ENCODE measurements at places on chromosomes 16 and 17.

DNA sequence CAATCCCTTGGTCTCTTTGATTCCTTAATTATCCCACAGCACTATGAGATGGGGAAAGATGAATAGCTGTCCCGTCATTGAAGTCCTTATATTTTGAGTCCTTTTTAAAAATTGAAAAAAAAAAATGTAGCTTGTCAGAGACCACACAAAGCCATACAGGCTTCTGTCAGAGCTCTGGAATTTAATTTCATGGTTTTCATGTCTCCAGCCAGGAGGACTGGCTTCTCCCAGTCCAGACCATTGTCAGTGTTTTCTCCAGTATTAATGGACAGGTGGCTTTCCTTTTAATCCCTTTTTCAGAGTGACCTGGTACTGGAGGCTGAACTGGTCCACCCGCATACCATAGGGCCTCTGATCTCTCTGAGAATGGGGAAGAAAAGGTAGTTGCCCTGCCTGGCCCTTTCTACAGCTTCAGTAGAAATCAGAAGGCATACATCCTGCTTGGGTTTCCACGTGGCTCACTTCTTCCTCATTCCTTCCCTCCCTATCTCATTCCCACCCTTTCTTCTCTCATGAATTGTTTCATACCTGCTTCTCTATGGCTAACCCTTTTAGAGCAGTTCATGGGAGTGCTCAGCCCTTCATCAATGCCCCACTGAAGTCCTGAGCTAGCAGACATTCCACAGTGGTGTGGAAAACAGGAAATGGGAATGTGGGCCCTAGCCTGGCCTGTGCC is 29.1 kb downstream of the TRIM16 start:
- DNase-seq, result no peak

DNA sequence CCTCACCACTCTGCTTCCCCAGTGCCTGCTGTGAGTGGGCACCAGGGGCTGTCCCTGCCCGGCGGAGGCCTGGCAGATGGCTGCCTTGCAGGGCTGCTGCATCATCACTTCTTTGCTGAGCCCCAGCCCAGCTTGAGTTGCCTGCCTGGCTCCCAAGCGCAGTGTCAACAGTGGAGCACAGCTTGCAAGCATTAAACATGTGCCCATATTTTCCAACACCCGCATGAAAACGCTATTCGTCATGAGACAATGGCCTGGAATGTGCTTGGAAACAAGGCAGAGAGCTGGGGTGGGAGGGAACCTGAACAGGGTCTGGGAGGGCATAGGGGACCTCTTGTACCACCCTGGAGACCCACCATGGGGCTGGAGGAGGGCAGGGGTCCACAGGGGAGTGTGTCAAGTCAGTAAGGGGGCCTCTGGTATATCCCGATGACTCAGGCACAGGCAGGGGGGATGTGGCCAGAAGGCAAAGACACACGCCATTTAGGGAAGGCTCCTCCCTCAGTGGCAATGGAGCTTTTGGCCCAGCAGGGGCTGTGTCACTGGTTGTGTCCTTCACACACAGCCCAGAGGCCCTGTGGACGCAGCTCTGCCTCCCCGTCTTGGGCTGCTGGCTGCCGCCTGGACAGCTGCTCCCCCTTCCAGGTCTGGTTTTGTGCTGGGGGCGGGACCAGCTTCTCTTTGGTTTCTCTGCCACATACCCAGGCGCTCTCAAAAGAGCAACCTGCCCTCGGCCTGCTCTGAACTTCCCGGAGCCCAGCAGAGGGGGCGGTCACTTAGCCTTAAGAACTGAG is 17.4 kb upstream of the MTSS2 start:
- DNase-seq, result peak; percentile 58

DNA sequence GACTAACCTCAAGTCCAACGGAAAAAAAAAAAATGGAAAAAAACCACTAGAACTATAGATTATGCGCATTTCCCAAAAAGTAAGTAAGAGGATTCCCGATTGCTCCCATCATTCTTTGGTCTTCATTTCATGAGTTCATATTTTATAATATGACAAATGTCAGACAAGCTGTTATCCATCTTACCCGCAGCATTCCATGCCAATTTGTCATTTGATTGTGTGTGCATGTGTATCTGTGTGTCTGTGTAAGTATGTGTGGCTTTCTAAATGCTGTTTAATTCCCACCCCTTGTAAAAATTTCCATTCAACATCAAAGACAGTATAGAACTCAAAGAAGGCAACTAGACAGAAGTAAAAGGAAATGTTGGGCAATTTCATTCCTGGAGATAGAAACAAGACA is 434.1 kb downstream of the CDH11 start:
- DNase-seq, result no peak

DNA sequence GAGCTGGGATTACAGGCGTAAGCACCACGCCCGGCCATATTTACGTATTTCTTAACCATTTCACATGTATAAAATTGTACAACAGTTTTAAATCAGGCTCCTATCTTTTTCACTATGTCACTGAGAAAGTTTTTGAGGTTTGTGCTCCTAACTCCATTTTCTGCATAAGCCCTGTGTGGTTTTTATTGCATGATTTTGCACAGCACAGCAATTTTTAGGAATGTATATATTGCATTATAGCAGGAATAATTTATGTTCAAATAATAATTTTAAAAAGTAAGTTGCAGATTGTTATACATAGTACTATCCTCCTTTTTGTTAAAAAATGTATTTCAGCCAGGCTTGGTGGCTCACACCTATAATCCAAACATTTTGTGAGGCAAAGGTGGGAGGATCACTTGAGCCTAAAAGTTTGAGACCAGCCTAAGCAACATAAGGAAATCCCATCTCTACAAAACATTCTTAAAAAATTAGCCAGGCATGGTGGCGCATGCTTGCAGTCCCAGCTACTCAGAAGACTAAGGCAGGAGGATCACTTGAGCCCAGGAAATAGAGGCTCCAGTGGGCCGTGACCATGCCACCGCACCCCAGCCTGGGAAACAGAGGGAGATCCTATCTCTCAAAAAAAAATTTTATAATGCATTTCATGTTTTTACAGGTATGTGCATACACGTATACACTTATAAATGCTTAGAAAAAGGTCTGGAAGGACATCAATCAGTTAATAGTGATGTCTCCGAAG is 26.0 kb downstream of the SMG6 start:
- DNase-seq, result no peak

- DNase-seq, result no peak
Measured at GRCh38 chr16:69191136-69191535, 4.2 kb downstream of the SNTB2 start.

DNA sequence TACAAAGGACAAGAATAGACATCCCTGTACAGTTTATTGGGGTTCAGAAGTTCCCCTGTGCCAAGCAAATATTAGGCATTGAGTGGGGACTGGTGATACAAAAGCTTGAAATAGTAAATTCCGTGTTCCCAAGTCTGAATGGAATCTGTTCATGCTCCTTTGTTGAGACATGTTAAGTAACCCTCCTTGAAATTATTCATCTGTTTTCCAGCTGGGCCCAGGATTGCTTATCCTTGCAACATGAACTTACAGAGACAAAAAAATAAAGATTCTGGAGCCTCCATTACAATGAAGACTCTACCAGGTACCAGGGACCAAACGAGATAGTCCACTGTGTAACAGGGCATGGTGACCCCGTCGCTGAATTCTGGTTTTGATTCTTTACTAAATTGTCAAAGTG is 6.1 kb upstream of the CCL8 start:
- DNase-seq, result no peak

- DNase-seq, result no peak
Measured at GRCh38 chr16:81779536-81780320, 637 bp downstream of the PLCG2 start.
